ENCODE measurements at places on chromosomes 5 and 9.

DNA sequence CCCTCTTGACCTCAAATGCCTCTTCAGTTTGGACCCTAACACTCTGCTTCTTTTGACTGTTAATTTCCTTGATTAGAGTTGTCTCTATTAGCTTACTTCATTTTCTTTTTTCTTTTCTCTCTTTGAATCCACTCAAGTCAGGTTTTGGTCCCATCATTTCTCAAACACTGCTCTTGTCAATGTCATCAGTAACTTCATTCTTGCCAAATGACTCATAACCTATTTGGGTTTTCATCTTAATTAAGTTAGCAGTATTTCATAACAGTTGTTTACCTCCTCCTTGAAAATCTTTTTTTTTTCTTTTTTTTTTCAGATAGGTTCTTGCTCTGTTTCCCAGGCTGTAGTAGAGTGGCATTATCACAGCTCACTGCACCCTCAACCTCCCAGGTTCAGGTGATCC lies 119.6 kb downstream of the PARP8 start:
- DNase-seq: no peak

DNA sequence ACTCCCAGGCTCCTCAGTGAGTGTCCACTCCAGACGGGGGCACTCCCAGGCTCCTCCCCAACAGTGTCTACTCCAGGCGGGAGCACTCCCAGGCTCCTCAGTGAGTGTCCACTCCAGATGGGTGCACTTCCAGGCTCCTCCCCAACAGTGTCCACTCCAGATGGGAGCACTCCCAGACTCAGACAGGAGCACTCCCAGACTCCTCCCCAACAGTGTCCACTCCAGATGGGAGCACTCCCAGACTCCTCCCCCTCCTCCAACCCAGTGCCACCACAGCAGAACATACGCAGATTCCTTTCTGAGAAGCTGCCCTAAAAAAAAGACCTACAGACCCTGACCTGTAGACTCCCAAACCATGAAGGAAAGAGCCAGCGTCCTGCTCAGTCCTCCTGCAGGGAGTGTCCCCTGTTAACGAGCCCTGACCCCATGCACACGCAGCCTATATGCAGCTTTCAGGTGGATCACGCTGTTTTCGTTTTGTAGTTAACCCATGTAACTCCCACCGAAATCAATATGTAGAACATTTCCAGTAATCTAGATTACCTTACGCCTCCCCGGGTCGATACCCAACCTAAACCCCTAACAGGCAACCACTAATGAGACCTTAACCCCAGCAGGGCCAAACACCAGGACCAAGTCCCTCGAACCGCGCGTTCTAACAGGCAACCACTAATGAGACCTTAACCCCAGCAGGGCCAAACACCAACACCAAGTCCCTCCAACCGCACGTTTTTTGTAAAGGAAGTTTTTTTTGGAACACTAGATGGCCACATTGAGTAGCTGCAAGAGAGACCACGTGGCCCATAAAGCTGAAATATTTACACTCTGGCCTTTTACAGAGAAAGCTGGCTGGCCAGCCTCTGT lies 15.7 kb downstream of the PNPLA7 start:
- DNase-seq: peak; percentile 68

GRCh38 chr5:36948041-36948440 lies 71.5 kb downstream of the NIPBL start:
- no peak for DNase-seq

DNA sequence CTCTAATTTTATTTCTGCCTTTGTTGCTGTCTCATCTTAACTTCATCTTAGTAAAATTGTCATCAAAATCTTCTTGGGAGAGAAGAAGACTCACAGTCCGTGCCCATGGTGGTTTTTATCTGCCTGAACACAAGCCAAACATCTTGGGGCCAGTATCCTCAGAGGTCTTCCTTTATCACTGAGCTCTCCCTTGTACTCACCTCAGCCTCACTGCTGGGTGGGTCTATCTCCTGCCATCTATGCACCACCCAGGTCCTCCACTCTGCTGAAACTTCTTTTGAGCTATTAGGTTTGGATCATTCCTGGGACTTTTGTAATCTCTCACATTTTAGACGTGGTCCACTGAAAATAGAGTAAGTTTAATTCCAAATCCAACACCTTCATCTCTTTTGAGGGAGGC lies 116.3 kb upstream of the EPB41L4A start:
- DNase-seq: no peak

- no peak for DNase-seq
Observed at GRCh38 chr5:65108786-65109743, 340.3 kb downstream of the CWC27 start.

GRCh38 chr5:62475072-62475471 lies 62.5 kb downstream of the IPO11 start:
- DNase-seq: no peak

- DNase-seq: no peak
Observed at GRCh38 chr5:79983618-79984017, 7.4 kb downstream of the MTX3 start.

GRCh38 chr9:76964612-76965011 lies 54.8 kb upstream of the FOXB2 start:
- no peak for DNase-seq

- no peak for DNase-seq
Observed at GRCh38 chr5:173933901-173934300, 45.8 kb downstream of the CPEB4 start.

All from large intestine (tissue), 12 donors.